CD4-positive, CD25-positive, alpha-beta regulatory T cell (primary cell): ENCODE measurements at places on chromosomes 1 and 21. TPM values are rescaled to one million over a fixed set of nuclear protein-coding genes. Genes with fewer than 3 reads are reported as not detected.

The LHX8 gene
- total RNA-seq, result not detected

The PKLR gene
- not detected for total RNA-seq

The BRDT gene
- not detected for total RNA-seq

The KIAA0040 gene
- 50.1 TPM for total RNA-seq

The CFAP126 gene
- total RNA-seq, result not detected

The CLDN8 gene
- not detected for total RNA-seq

The CAPN9 gene
- not detected for total RNA-seq

The SFN gene
- total RNA-seq, result 1.3 TPM

The DISP3 gene
- 1.2 TPM for total RNA-seq
